ENCODE measurements at places on chromosomes 5 and 9.

GRCh38 chr9:72827950-72828731, 124.7 kb downstream of the ALDH1A1 start:
- DNase-seq: no peak

DNA sequence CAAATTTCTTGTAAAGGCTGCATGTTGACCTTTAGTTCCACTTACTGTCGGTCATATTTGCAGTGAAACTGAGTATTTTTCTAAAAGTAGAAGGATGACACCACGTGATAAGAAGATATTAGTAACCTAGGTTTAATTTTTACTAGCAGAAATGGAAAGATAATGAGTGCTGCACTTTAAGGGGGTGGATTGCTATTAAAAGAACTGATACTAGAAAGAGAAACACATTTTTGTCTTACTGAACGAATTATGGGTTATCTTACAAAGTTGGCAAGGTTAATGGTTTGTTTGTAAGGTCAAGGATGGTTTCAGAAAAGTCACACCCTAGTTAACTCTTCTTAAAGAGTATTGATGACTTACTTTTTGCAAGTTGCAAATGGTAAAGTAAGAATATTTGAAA, 2.4 kb downstream of the MACIR start:
- no peak for DNase-seq

- DNase-seq: no peak
Observed at GRCh38 chr5:173903396-173904140, 15.4 kb downstream of the CPEB4 start.

GRCh38 chr9:127753622-127754021, 18.5 kb upstream of the TOR2A start:
- no peak for DNase-seq

GRCh38 chr9:19149230-19149629, 21.9 kb upstream of the PLIN2 start:
- no peak for DNase-seq

- DNase-seq: no peak
Observed at GRCh38 chr5:59158165-59158564, 575.3 kb downstream of the RAB3C start.

- DNase-seq: no peak
Observed at GRCh38 chr5:37606148-37606547, 227.0 kb downstream of the WDR70 start.

All from stimulated activated CD8-positive, alpha-beta memory T cell treated with anti-CD3 and anti-CD28 coated beads, Interleukin-4, amount 100 ng/mL, for 1 hour (primary cell).